Stimulated activated CD8-positive, alpha-beta memory T cell treated with anti-CD3 and anti-CD28 coated beads, Interleukin-12 subunit alpha, Interleukin-12 subunit beta, amount 100 ng/mL, for 4 hours (primary cell): ENCODE measurements at places on chromosomes 11 and 22.

DNA sequence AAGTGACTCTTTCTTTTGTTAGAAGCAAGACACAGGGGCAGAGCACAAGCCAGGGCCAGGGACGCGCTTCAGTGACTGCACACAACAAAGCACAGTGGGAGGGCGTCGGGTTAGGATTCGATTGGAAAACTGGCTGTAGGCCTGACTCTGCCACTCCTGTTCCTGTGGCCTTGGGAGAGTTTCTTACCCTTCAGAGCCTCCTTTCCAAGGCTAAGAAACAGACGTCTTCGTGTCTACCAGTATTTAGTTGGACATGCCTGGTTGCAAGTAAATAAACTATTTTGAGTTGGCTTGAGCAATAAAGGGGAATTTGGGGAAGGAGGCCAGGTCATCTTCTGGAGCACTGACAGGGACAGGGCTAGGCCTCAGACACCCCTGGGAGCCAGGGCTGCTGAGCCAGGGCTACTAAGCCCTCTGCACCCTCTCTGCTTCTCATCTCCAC is 549.1 kb downstream of the INSC start:
- DNase-seq: no peak

- DNase-seq: no peak
These were observed 1.6 kb downstream of the SPTBN2 start for GRCh38 chr11:66727282-66728037.

DNA sequence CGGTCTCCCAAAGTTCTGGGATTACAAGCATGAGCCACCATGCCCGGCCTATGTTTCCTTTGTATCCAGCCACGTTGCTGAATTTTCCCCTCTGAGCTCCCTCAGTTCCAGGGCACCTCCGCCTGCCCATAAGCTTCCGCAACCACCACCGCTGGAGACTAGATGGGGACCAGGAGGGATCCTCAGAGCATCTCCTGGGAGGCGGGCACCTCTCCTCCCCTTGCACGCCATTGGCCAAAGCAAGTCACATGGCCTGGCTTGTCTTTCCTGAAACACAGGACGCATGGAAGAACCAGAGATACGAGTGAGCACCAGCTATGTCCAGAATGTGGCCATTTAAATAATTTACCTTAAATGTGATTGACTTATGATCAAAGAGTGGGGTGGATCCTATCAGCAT is 388.3 kb downstream of the BRD1 start:
- no peak for DNase-seq

DNA sequence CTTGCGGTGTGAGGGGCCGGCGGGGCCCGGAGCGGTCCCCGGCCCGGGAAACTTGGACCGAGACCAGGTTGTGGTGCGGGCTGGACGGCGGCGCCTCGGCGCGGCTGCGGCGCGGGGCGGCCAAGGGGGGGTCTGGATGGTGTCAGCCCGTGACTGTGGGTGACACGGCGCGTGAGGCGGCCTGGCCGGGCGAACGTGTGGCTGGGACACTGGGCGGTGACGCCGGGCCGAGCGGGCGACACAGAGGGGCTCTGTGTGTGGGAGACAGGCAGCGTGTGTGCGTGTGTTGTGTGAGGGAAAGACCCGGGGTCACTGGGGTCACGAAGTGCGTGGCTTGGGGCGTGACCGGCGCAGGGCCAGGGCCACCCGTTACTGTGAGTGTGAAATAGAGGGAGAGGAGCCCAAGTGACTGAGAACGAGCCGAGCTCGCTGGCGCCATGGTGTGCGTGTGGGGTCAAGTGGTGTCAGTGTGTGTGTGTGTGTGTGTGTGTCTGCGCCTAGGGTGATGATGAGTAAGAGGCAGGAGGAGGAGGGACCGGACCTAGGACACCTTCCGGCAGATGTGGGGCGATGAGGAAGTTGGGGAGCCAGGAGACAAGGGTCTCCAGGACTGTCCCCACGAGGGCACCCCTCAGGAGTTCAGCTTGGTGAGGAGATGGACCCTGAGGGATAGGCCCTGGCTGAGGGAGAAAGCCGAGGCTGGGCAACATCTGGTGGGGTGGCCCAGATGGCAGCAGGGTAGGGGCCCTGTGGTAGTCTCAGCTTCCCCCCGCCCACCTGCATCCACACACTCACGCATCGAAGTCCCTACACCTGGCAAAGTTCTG is 817 bp downstream of the RELT start:
- DNase-seq: peak; percentile 31

DNA sequence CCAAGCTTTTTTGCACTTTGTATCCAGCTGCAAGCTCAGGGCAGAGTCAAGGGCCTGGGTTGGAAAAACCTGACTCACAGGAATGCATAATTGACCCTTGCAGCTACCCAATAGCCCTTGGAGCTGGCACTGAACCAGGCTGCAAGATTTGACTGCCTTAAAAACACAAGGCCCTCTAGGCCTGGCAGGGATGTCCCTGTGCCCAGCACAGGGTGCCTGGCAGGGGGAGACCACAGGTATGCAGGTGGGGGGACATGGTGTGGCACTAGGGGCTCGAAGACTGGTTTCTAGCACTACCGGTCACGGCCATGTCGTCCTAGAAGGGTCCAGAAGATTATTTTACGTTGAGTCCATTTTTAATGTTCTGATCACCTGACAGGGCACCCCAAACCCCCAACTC is 30.2 kb downstream of the SBF1 start:
- DNase-seq: no peak

- DNase-seq: no peak
These were observed 72.5 kb downstream of the GLYATL1 start for GRCh38 chr11:59011655-59012397.

- no peak for DNase-seq
These were observed 786 bp upstream of the ANKRD42 start for GRCh38 chr11:83192606-83193245.

DNA sequence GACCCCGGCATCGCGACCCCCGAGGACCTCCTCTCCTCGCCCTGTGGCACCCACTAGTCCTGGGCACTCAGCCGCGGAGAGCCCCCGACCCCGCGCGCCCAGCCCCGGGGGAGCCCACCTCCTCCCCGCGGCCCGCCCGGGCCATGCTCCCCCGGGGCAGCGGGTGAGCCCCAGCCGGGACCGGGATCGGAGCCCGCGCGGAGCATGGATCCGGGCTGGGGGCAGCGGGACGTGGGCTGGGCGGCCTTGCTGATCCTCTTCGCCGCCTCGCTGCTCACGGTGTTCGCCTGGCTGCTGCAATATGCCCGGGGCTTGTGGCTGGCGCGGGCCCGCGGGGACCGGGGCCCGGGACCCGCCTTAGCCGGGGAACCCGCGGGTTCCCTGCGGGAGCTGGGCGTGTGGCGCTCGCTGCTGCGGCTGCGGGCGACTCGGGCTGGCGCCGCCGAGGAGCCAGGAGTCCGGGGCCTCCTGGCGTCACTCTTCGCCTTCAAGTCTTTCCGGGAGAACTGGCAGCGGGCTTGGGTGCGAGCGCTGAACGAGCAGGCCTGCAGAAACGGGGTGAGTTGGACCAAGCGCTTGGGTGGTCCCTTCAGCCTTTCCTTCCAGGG is 498 bp downstream of the C2CD2L start:
- no peak for DNase-seq

GRCh38 chr11:73428699-73429098 is 52.5 kb downstream of the RELT start:
- no peak for DNase-seq
